ENCODE measurements at places on chromosomes 3 and 15.
A peak's percentile ranks its signal among the peaks of the same experiment; 100 is the strongest.

DNA sequence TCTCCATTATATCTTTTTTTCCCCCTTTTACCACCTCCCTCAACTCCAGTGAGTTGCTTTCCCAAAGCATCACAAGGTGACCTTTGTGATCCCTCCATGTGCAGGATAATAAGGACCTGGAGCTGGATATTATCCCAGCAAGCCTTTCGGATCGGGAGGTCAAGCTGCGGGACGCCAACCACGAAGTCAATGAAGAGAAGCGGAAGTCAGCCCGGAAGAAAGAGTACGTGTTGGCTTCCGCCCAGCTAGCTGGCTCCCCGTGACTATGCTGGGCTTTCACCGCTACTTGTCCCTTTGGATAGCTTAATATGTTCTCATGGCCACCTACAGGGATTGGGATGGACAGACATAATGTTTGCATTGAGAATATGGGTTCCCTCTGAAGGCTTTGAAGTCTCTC, 273.7 kb upstream of the UMPS start:
- DNase-seq: no peak

GRCh38 chr3:150786791-150787190, 23.8 kb upstream of the SIAH2 start:
- peak; percentile 25 for DNase-seq

DNA sequence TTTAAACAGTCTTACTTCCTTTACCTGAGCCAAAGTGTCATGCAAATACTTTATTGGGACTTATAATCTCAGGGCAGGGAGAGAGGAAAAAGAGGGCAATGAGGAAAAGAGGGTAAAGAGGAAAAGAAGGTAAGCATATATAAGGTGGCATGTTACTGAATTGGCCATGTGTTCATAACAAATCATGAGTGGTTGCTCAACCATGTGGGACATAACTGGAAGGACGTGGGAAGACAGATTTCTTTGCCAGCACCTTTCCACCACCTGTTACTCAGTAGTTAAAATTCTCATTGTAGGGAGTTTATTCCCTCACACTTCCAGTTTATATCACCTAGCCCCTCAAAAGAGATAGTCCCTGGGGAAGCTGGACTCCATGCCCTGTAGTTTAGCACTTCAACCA, 54.7 kb upstream of the TPRG1 start:
- DNase-seq: no peak

- DNase-seq: no peak
These were observed 51.7 kb downstream of the CLDN11 start for GRCh38 chr3:170470063-170471016.

GRCh38 chr15:29675791-29676301, 146.4 kb downstream of the TJP1 start:
- no peak for DNase-seq

- no peak for DNase-seq
These were observed 19.3 kb downstream of the IQSEC1 start for GRCh38 chr3:13053893-13054292.

DNA sequence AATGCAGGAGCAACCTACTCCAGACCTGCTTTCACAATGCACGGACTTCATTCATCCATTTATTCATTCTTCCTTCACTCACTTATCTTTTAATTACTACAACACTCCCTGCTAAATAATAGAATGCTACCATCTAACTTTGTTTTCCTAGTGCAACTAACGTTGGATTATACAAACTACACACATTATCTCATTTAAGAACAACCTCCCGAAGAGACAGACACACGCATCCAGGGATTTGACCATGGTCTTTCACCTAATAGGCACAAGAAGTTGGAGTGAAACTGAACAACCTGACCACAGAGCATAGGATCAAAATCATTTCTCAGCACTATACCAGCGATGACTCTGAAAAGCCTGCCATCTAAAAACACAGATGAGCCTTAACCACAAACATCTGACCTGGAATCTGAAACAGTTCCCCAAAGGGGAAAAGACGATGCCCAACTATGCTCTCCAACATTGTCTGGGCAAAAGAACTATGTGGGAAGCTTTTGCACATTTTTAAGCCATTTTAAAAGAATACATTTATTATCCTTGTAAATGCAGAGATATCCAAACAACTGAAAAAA, 21.0 kb downstream of the ZNF385D start:
- no peak for DNase-seq

GRCh38 chr15:78291698-78292097, 7.7 kb downstream of the SKIC8 start:
- DNase-seq: no peak

- DNase-seq: no peak
These were observed 9.9 kb upstream of the PLA2G4D start for GRCh38 chr15:42104095-42104891.

DNA sequence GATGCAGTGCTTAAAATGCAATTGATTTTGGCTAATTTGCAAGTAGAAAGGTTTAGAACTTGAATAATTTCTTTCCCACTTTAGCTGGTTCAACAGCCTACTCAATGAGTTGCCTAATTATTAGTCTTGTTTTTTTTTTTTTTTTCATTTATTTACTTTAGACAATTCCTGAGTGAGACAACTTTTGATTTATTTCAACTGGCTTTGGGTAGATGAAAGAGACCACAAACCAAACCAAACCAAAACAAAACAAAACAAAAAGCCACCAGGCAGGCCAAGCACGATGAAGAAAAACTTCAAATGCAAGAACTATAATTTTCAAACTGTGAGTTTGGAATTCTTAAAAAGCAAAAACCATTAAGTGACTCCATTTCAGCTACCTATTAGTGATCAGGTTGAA, 469.9 kb downstream of the GBE1 start:
- DNase-seq: no peak
